ENCODE measurements at places on chromosomes 5 and 9. TPM values are rescaled to one million over a fixed set of nuclear protein-coding genes. Genes with fewer than 3 reads are reported as not detected.

DNA sequence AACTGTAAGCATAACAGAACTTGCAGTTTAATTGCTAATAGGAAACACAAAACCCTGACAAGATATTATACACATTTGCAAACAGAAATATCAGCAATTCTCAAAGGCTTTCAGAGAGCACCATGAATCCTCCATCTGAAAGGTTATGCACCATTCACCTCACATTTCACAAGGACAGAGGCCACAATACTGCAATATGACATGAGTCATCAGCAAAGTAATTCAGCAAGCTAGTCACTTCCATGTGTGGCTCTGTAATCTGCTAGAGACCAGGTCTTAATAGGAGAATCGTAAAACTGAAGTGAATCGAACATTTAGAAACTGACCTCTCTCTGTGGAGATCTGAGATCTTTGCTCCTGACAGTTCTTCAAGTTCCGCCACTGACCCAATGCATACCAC lies 28.3 kb downstream of the IARS1 start:
- DNase-seq: no peak

GRCh38 chr9:112555101-112555643 lies 68.5 kb downstream of the KIAA1958 start:
- DNase-seq: no peak

DNA sequence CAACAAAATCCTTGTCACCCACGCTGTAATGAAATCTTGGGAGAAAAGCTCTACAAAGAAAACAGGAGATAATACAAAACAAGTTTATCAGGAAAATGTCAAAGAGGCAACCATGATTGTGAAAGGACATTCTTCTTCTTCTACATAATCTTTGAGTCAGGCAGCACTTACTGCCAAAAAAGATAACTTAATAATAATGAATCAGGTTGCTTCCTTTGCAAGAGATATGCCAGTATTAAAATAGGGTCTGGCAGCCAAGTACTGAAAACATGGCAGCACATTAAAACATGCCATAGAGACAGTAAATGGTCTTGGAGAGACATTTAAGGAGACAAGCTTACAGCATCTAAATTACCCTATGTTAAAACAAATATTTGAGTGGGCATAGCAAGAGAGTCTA lies 1573.4 kb downstream of the EFNA5 start:
- no peak for DNase-seq

DNA sequence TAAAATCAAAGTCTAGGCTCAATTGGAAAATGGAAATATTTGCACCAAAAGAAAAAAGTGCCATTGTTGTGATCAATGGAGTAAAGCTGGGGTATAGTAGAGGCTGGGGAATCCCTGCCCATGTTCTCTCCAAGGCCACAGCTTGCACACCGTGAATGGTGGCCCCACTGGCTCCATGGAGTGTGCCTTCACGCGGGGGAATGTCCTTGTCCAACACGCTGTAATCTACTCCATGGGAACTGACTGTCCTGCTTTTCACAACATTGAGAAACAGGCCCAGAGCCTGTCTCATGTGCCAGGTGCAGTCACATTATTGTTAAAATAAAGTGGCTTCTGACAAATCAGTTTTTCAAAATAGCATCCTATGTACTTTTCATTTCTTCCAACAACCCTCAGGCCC lies 33.1 kb upstream of the ITGA2 start:
- DNase-seq: no peak

The MCC gene
- total RNA-seq: 0.45 TPM

The N4BP3 gene
- total RNA-seq: 0.20 TPM

DNA sequence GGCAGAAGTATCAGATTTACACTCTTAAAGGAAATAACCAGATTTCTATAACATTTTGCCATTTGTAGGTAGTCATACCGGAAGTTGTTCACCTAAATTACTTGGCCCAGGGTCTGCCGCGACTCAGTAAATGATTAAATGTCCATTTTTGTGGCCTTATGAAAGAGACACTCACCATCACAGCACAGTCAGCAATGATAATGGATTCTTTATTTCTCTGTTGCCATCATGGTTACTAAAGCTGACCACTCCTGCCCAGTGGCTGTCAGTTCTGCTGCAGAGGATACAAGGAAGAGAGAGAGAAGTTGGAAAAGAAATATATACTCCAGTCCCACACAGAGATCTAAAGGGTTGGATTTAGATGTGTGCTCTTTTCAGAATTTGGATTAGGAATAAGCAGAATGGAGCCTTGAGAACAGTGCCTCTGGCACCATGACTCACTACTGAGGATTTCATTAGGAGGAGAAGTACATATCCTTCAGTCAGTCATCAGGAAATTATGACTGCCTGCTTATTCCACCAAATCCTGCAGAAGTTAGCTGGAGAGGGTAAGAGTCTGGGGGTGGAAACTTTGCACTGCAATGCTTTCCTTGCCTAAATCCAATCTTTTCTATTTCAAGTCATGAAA lies 72.8 kb upstream of the EFNA5 start:
- DNase-seq: no peak

GRCh38 chr5:139723986-139724587 lies 71.5 kb upstream of the PSD2 start:
- no peak for DNase-seq

DNA sequence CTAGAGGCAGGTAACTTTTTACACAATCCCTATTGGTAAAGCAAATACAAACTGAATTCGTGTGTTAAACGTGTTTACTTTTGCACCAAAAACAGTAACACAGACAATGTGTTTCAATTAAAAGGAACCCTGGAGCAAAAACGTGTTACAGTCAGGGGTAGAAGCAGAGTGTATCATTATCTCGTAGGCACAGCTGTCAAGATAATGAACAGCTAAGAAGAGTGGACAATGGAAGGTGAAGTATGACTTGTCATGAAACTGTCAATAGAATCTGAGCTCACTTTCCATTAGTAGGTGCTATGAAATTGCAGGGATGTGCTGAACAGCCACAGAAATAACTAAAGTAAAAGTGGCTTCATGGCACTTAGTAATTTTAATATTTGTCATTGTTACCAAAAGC lies 1229.8 kb upstream of the WWC1 start:
- no peak for DNase-seq

GRCh38 chr5:111929867-111930266 lies 172.9 kb upstream of the NREP start:
- no peak for DNase-seq

DNA sequence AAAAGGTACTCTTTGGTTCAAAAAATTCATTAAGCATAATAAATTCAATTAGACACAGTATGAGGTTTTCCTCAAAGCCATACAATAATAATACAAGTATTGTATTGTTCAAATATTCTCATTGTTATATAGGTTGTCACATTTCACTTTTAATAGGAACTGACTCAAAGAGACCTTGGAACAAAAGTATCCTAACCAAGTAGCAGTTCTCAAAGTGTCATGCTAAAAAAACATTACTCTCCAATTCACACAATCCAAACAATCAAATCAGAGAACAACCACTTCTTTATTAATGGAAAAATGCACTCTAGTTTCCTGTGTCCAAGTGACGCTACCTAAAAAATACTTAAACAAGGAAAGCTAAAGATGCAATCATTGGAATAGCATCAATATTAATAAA lies 115.4 kb downstream of the DENND1A start:
- DNase-seq: no peak

GRCh38 chr5:31285025-31285424 lies 91.5 kb downstream of the CDH6 start:
- no peak for DNase-seq

DNA sequence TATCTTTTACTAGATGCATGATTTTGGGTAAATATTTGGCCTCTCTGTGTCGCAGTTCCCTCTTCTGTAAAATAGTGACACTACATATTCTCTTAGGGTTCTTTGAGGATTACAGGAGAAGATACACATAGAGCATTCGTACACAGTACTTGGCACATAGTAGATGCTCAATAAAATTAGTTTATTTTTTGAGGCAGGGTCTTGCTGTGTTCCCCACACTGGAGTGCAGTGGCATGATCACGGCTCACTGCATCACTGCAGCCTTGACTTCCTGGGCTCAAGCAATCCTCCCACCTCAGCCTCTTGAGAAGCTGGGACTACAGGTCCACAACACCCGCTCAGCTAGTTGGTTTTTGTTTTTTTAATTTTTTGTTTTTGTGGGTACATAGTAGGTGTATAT lies 1.6 kb downstream of the SCAI start:
- DNase-seq: no peak

All from natural killer cell treated with Interleukin-12 subunit alpha and Interleukin-12 subunit beta and Interleukin-15 and Interleukin-18, amount 100 ng/mL, for 72 hours (primary cell).